Left lung (tissue), 14 donors: ENCODE measurements at places on chromosomes 3 and 15. TPM values are rescaled to one million over a fixed set of nuclear protein-coding genes. Genes with fewer than 3 reads are reported as not detected.

DNA sequence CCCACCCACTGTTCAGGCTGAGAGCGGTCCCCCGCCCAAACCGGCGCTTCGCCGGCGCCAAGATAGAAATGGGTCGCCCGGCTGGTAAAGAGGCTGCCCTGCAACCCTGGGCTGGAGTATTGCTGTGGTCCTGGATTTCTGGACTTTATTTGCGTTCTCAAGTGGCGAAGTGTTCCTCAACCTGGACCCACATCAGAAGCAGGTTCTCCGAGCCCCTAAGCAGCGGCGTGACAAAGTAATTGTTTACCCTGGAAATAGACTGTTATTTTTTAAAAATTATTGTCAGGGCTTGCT lies 481 bp upstream of the DYNC1LI1 start:
- DNase-seq = no peak
- peak overlapping the region; percentile 99 for H3K27ac ChIP-seq
- H3K4me3 ChIP-seq = peak overlapping the region; percentile 98
- peaks cover 43% of the 10 kb centered on the region for H3K4me1 ChIP-seq
- no peaks in the 10 kb centered on the region for H3K36me3 ChIP-seq

DNA sequence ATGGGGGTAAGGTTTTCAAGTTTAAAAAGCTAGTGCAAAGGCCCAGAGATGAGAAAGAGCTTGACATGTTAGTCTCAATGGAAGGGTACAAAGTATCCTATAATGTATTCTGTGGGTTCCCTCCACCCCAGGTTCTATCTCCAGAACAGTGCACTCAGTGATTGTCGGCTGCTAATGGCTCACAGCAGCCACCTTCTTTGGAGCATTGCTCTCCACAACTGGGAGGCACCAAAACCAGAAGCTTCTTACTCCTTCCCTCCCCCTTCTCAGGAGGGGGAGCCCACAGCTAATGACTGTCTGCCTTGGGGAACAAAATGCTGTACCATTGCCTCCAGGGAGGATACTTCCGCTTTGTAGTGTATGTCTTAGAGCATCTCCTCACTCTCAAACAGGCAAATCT lies 439.4 kb upstream of the RBMS3 start:
- no peaks in the 10 kb centered on the region for H3K4me1 ChIP-seq
- H3K27me3 ChIP-seq = no peaks in the 10 kb centered on the region
- no peak overlapping the region for H3K4me3 ChIP-seq
- H3K36me3 ChIP-seq = no peaks in the 10 kb centered on the region
- no peak overlapping the region for H3K27ac ChIP-seq

DNA sequence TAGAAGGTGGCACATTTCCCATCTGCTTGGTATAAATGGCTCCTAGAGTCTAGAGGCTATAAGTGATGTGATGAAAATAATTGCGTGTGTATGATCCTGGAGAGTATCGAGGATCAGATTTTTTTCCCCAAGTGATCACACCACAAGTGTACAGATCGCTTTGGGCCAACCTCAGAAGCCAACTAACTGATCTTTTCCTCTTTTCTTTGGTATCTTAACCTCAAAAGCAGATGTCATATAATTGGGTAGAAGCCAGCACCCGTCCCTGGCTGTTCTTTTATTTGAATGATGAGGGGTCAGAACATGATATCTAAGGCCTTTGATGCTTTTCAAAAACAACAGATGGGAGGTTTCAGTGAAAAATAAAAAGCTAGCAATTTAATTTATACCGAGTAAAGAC lies 3.3 kb downstream of the P2RY14 start:
- H3K4me1 ChIP-seq = peaks cover 22% of the 10 kb centered on the region
- no peak overlapping the region for H3K4me3 ChIP-seq
- DNase-seq = no peak
- no peaks in the 10 kb centered on the region for H3K36me3 ChIP-seq

DNA sequence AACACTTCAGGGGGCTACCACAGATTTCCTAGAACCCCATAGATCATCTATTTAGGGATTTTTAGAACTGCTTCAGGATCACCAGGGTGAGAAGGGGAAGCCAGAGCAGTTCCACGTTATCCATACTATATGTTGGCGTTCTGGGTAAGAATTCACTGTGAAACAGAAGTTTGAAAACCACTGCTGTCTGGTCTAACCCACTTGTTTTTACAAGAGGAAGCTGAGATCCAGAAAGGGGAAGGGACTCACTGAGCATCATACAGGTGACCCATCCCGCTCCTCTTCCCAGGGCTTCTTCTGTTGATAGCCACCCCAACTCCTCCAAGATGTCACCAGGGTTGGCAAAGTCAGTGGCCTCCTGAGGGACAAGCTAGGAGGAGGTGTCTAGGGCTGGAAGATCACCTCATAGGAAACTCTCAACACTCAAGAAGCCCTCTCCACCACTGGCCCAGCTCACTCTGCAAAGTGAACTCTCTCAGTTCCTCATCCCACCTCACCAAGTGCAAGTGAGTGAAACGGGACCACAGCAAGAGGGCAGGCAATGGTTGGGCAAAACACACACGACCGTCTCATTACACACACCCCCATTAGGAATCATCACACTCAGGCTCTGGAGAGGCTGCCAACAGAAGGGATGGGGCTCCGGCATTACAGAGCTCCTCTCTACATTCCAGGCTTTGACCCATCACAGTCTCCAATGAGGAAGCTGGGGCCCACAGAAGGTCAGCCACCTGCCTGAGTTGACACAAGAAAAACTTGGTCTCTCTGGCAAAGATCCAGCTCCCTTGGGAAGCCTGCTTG lies 1.8 kb downstream of the DAPK2 start:
- H3K27me3 ChIP-seq = no peaks in the 10 kb centered on the region
- H3K4me1 ChIP-seq = peaks cover 55% of the 10 kb centered on the region
- H3K4me3 ChIP-seq = no peak overlapping the region

DNA sequence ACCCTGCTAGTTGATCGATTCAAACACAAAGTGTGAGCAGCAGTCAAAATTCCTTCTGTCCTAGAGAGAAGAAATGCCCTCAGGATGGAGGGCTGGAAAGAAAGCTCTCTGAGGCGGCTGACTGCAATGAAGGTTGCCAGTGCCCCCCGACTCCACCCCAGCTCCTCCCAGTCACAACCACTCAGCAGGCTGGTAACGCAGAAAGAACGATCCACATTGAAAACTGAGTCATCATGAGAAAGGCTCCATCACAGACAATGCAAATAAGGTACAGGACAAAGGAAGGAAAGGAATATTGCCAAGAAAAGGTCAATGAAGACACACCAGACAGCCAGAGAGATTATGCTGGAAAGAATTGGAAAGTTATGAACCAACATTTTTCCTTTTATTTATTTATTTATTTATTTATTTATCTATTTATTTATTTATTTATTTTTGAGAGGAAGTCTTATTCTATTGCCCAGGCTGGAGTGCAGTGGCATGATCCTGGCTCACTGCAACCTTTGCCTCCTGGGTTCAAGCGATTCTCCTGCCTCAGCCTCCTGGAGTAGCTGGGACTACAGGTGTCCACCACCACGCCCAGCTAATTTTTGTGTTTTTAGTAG lies 17.4 kb upstream of the VGLL4 start:
- H3K4me3 ChIP-seq = no peak overlapping the region
- no peaks in the 10 kb centered on the region for H3K27me3 ChIP-seq
- no peaks in the 10 kb centered on the region for H3K36me3 ChIP-seq
- DNase-seq = no peak
- H3K4me1 ChIP-seq = no peaks in the 10 kb centered on the region

PPP1R14D gene
- 0.47 TPM for total RNA-seq

MTFMT gene
- 12.7 TPM for total RNA-seq
